ENCODE measurements at places on chromosomes 7 and 10. TPM values are rescaled to one million over a fixed set of nuclear protein-coding genes. Genes with fewer than 3 reads are reported as not detected.

Gene LIPA
- total RNA-seq, result 59.2 TPM

Gene AHR
- 41.8 TPM for total RNA-seq

DNA sequence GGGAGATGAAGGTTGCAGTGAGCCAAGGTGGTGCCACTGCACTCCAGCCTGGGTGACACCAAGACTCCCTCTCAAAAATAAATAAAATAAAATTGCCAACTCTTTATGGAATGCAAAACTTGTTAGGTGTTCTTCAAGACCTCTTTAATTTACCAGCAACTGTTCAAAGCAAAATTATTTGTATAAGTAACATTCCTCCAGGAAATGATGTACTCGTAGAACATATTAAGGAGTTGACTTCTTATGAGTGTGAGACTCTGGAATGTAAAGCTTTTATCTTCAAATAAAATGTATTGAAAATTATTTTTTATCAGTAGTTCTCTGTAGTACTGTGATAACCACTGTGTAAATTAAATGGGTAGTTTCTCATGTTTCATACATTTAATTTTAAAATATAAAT is 94.4 kb downstream of the CYP51A1 start:
- DNase-seq, result no peak

Gene PLXNA4
- 0.14 TPM for total RNA-seq

GRCh38 chr10:126919426-126919825 is 14.2 kb downstream of the DOCK1 start:
- no peak for DNase-seq

- DNase-seq, result no peak
These were observed 39.5 kb downstream of the TSPAN14 start for GRCh38 chr10:80493522-80494051.

- no peak for DNase-seq
These were observed 192.5 kb upstream of the PCLO start for GRCh38 chr7:83355143-83355542.

DNA sequence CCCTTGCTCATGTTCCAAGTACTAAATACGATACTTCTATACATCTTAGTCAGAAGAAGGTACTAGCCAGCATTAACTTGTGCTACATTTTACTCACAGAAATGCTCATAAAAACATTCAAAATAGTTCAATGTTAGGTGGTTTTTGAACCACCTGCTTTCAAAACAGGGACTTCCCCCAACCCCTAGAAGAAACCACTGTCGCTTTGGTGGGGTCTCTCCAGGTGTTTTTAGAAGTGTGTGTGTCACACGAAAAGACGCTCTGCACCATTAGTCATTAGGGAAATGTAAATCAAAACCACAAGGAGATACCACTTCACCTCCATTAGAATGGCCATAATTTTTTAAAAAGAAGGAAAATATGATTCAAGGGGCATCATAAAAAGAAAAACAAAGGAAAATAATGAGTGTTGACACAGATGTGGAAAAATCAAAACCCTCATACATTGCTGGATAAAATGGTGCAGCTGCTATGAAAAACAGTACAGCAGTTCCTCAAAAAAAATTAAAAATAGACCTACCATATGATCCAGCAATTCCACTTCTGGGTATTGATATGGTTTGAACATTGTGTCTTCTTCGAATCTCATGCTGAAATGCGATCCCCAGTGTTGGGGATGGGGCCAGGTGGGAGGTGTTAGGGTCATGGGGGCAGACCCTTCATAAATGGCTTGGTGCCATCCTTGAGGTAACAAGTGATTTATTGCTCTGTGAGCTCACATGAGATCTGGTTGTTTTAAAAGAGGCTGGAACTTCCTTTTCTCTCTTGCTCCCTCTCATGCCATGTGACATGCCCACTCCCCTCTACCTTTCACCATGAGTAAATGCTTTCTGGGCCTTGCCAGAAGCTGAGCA is 74.2 kb downstream of the MALSU1 start:
- DNase-seq, result no peak

- no peak for DNase-seq
These were observed 1.9 kb downstream of the BUB3 start for GRCh38 chr10:123156078-123156477.

DNA sequence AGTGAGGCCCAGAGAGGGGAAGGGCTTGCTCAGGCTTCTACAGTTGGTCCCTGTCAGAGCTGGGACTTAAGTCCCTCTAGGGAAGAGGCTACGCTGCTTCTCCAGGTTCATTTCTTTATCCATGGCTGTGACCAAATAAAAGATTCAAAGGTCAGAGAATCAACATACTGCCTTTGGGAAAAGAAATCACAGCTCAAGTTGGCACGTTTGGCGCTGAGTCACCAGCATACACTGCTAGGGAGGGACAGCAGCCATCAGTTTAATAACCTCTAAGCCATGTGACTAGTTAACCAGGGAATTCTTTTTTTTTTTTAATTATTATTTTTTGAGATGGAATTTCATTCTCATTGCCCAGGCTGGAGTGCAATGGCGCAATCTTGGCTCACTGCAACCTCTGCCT is 28.4 kb upstream of the CRHR2 start:
- no peak for DNase-seq

Gene ELMO1
- 2.3 TPM for total RNA-seq

- no peak for DNase-seq
These were observed 36.5 kb downstream of the CAMK2B start for GRCh38 chr7:44288811-44289340.

GRCh38 chr10:79303631-79304478 is 43.4 kb upstream of the PPIF start:
- no peak for DNase-seq

Gene CRYGN
- 0.84 TPM for total RNA-seq

DNA sequence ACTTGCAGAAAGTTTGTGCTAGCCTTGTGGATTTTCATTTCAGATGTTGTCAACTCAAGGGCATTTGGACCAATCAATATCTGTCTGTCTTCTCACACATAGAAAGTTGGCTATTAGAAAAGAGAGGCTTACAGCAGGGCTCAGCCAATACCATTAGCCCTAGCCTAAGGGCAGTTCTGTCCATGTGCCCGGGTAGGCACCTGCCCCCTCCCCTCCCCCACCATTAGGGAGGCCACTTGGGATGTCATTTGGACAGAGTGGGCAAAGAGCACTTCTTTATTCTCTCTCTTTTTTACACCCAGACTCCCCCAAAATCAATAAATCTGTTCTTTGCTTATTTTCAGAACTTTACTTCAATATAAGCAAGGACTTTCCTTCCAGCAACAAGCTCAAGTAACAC is 188.5 kb upstream of the MKI67 start:
- no peak for DNase-seq

Gene ARMC3
- total RNA-seq, result 0.34 TPM

DNA sequence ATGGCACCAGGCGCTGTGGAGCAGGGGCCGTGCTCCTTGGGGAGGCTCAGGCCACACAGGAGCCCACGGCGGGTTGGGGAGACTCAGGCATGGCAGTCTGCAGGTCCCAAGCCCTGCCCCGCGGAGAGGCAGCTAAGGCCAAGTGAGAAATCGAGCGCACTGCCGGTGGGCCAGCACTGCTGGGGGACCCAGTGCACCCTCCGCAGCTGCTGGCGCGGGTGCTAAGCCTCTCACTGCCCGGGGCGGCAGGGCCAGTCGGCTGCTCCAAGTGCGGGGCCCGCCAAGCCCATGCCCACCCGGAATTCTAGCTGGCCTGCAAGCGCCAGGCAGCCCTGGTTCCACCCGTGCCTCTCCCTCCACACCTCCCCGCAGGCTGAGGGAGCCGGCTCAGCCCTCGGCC is 57.1 kb downstream of the COL28A1 start:
- DNase-seq, result no peak

DNA sequence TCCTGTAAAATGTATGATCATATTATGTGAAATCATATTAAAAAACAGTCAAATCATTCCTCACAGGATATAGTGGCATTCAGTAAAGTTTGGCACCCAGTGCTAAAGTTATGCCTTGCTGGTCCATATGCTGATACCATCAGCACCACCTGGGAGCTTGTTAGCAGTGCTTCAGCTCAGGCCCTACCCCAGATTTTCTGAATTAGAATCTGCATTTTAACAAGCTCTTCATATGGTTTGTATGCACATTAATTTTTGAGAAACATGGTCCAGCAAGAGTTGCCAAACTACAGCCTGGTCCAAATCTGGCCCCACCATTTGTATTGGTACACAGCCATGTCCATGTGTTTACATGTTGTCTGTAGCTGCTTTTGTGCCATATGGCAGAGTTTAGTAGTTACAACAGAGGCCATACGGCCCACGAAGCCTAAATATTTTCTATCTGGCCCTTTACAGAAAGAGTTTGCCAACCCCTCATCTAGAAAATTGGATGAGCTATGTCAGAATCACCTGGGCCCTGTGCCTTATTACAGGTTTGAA is 30.1 kb downstream of the RAB18 start:
- no peak for DNase-seq

Gene PDE6C
- not detected for total RNA-seq

DNA sequence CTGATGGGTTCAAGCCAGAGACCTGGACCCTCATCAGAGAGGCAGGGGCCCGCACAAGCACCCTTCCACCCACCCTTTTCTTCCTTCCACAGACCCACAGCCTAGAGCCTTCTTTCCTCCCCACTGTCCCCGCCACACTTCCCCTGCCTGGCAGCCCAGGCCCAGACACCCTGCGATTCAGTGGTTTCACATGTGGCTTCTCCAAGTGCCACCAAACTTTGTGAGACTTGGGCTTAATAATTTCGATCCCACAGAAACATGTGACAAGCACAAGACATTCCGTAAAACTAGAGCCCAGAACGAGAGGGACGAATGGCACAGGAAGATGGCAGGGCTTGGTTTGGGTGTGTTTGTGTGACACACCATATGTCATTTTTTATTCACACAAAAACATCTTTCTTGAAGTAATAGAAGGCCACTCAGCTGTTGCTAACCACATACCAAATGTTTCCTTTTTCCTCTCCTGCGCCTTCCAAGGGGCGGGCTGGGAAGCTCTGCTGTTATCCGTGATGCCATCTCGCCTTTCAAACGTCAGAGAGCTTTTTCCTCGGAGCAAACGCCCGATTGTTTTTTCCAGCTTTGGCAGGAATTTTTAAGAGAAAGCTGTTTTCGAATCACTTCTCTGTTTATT is 162.9 kb downstream of the GRK5 start:
- no peak for DNase-seq

DNA sequence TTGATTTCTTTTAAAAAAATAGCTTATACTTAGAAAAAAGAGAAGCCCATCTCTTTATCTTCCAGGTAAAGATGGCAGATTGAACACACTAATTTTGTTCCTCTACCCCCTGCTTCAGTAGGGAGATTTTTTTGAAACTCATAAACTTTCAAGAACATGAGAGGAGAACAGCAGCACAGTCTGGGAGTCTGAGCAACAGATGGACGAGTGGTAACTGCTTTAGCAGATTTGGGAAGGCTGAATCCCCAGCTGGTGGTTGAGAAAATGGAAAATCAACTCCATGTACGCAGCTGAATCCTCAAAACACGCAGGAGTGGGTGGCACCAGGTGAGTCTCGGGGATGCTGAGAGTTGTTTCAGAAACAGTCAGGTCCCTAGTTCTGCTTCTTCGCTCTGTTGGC is 114.6 kb upstream of the CTBP2 start:
- DNase-seq, result no peak

Gene CALHM1
- not detected for total RNA-seq

DNA sequence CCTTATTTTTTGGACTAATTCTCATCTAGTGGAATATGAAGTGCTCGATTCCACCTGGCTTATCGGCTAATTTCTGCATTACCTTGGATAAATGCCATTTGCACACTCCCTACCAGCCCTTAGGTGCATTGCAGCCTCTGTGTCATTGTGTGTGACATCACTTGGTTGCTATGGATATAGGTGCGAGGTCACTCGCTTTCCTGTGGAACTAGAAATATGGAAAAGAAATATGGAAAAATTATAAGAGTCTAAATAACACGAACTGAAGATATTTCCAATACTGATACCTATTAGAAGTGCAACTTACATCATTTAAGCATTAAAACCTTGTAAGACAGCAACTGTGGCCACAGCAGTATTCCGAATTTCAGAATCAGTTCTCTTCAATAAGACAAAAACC is 2.0 kb downstream of the YWHAG start:
- no peak for DNase-seq

- DNase-seq, result no peak
These were observed 1.5 kb downstream of the MLLT10 start for GRCh38 chr10:21535494-21535965.

Gene GNGT1
- total RNA-seq, result not detected

Gene HOGA1
- 3.4 TPM for total RNA-seq

Gene COL1A2
- total RNA-seq, result 10.8 TPM

- peak; percentile 21 for DNase-seq
These were observed 97.4 kb downstream of the SVOPL start for GRCh38 chr7:138603549-138604318.

DNA sequence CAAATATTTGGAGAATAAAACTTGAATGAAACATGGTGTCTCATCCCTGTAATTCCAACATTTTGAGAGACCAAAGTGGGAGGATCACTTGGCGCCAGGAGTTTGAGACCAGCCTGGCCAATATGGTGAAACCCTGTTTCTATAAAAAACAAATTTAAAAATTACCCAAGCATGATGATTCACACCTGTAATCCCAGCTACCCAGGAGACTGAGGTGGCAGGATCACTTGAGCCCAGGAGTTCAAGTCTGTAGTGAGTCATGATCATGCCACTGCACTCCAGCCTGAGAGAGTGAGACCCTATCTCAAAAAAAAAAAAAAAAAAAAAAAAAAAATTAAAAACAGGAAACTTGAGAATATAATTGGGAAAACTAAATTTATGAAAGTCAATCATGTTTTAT is 481.1 kb downstream of the SEMA3D start:
- DNase-seq, result no peak

Gene RASA4
- 14.2 TPM for total RNA-seq

DNA sequence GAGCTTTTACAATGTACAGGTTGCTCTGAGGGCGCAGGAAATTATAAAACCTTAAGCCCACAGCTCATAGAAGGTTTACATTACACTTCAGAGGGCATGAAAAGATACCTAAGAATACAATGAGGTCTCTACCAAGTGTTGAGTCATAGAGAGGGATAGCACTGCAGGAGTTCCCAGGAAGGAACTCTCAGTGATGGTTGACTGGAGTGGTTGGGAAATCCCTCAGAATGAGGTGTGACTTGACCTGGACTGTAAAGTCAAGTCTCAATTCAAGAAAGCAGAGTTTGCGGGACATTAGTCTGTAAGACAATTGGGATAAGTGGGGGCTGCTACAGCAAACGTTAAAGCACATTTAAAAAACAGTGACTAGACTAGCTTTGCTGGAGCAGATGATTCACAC is 21.9 kb downstream of the TNKS2 start:
- DNase-seq, result peak; percentile 53

Gene PDLIM1
- 54.7 TPM for total RNA-seq

DNA sequence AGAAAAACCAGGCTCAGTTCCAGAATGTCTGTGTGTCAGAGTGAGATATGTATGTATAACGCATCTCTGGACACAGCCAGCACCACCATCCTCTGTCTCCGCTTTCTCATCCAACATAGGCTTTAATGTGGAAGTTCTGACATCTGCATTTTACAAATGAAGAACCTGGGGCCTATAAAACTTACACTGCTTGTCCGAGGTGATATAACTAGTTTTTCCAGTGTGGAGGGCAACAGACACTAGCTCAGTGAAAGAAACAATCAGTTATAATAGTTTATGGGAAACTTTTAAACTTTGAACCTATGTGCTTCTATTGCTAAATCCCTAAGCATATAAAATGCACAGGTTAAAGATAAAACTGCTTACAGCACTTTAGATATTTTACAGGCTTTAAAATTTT is 208.7 kb downstream of the CRPPA start:
- no peak for DNase-seq

Gene H2BK1
- not detected for total RNA-seq

Gene TMEM209
- total RNA-seq, result 24.0 TPM

All from kidney epithelial cell (primary cell).